NCI-H1694 treated with DMSO at 0.1 percent for 48 hours (cell line): ENCODE measurements at places on chromosomes 12 and 14.
A peak's percentile ranks its signal among the peaks of the same experiment; 100 is the strongest.

DNA sequence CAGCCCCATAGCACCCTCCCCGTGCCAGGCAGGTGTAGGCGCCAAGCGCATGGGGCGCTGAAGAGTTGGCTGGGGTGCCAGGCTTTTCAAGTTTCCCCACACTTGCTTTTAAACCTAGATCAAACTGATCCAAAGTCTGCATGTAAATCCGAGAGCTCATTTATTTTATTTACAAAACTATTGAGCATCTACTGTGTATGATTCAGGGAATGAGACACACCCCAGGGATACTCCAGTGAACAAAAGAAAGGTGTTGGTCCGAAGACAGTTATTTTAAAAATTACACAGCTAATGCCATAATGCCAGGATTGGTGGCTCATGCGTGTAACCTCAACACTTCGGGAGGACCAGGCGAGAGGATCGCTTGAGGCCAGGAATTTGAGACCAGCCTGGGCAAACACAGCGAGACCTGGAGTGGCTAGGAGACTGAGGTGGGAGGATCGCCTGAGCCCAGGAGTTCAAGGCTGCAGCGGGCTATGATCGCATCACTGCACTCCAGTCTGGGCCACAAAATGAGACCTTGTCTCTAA is 780 bp upstream of the SLC41A2 start:
- DNase-seq, result peak; percentile 17

GRCh38 chr14:57687416-57687815 is 178.5 kb downstream of the SLC35F4 start:
- no peak for DNase-seq

DNA sequence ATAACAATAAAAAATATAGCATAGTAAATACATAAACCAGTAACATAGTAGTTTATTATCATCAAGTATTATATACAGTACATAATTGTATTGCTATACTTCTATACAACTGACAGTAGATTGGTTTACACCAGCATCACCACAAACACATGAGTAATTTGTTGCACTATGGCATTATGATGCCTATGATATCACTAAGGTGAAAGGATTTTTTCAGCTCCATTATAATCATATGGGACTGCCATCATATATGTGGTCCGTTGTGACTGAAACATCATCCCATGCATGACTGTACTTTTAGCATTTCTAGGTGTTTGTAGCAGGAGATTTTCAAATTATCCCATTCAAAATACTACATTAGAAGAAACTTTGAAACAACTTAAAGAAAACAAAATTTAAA is 77.8 kb downstream of the IFT81 start:
- no peak for DNase-seq

GRCh38 chr12:49014547-49014946 is 4.0 kb downstream of the PRKAG1 start:
- DNase-seq, result no peak

GRCh38 chr12:119915894-119916510 is 38.9 kb upstream of the CIT start:
- no peak for DNase-seq

DNA sequence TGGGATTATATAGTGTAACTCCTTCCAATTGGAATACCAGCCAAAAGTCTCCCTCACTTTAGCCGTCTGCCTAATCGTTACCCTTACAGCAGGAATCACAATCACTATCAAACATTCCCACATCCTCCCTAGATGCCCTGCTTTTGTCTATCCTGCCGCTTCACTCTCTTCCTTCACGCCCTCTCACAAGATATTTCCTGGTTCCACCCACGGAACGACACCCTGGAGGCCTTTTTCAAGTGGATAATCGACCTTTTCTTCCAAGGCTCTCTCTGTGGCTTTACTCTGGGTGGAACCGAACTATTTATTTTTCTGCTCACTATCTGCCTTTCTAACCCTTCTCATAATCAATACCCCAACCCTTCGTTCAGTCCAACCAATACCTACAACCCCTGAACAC is 58.9 kb downstream of the MOK start:
- no peak for DNase-seq
